ENCODE measurements at places on chromosomes 13 and 19.

DNA sequence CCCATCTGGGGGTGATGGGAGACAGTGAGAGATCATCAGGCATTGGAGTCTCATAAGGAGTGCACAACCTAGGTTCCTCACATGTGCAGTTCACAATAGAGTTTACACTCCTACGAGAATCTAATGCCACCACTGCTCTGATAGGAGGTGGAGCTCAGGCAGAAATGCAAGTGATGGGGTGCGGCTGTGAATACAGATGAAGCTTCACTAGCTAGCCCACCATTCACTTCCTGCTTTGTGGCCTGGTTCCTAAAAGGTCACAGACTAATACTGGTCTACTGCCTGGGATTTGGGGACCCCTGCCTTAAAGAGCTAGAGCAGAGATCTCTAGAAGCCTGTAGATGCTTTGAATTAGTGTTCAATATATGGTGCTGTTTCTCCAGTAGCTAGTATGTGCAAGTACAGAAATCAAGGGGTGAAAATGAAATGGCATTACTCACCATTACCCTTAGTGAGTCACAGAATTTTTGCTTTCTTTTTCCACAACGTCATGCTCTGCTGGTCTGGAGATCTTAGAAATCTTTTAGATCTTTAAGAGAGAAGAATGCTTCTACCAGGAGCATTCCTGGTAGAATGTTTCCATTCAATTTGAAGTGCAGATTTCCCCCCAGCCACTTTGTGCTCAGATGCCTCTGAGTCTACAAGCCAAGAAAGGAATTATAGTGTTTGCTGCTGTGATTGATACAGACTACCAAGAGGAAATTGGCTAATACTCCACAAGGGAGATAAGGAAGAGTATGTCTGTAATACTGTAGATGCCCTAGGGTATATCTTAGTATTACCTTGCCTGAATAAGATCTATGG, 2301.2 kb downstream of the PCDH9 start:
- DNase-seq: no peak

GRCh38 chr19:54481326-54481930, 8.3 kb upstream of the CDC42EP5 start:
- peak; percentile 30 for DNase-seq

DNA sequence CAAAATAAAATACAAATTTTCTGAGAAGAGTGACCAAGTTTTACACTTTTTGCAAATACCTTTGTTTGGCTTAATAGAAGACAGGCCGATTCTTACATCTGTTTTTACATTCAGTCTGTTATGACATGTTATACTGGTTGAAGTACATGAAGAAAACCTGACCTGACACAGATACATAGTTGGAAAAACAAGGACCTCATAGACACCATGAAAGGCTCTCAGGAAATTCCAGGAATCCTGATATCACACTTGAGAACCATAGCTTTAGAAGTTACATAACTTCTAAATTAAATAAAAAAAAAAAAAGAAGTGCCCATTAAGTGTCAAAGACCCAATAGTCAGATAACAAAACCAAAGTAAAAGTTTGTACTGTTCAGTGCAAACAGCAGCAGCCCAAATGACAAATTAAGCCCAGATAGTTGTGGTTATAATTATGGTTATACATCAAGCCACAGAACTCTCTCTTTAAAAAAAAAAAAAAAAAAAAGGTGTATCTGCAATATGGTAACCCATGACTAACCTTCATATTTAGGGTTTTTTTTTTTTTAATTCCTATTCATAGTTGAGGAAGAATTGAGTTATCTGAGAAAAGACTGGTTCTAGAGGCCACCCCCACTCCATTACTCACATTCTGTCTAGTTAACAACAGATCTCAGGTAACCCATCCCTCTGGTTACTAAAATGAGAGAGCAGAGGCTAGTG, 19.8 kb downstream of the RBM26 start:
- DNase-seq: peak; percentile 40

DNA sequence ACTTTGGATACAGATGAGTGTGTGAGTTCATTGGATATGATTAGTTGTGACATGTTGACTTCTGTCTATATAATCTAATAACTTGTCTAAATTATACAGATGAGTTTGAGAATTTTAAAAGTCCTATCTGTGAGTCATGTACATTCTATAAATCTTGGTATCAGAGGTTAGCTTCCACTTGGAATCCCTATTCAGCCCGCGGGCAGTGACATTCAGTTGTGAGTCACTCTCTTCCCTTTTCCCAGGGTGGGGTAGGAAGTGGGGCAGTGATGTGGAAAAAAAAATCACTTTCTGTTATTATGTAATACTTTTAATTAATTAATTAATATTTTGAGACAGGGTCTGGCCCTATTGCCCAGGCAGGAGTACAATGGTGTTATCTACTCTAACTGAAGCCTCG, 33.0 kb upstream of the ZNF808 start:
- DNase-seq: no peak

GRCh38 chr13:44231786-44232516, 141.7 kb upstream of the SERP2 start:
- no peak for DNase-seq

GRCh38 chr19:33622505-33622808, 704 bp downstream of the CHST8 start:
- no peak for DNase-seq

- no peak for DNase-seq
Observed at GRCh38 chr19:15357906-15358305, 21.7 kb downstream of the AKAP8 start.

DNA sequence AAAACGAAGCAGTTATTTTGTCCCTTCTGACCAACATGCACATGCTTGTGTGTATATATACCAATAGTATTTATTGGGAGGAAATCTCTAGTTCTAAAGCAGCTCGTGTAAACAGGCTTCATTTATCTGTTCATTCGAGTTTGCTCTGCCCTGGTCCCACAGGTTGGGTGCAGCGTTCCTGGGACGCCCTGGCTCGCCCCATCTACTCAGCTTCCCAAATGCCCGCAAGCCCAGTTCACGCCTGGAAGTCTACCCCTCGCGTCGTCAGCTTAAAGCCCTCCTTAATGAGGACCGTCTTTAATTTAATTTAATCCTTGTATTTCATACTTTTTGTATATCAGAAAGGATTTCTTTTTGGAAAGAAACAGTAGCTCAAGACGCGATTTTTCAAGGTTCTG, 604 bp downstream of the THSD1 start:
- no peak for DNase-seq

DNA sequence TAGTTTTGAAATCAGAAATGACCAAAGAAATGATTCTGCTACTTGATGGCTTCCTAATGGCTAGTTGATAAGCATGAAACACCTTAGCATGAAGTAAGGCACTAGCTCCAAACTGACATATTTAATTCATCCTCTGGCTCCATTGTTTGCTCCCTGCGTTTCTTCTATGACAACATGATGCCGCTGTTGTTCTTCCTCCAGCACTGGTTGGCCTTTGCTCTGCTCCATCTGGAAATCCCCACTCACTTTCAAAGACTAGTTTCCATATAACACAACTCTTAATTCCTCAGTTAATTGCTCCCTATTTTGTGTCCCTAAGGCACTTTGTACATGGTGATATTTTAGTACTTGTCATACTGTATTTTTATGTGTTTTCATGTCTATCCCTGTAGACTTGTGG, 151.6 kb downstream of the GPC6 start:
- DNase-seq: no peak

DNA sequence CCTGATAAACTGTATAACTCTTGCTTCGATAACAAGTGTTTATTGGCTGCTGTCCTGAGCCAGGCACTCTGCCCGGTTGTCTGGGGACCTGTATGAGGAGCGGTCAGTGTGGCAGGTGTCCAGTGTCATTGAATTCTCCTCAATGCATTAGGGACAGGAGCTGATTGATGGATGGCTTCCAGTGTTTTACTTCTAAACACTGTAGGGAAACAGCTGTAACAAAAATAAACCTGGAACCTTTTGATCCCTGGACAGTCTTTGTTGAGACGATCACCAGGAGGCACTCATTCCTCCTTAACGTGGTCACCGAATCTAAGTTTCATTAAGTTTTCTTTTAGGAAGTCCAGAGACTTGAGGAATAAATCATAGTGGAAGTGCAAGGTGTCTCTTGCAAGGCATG, 17.9 kb downstream of the UBAC2 start:
- no peak for DNase-seq

DNA sequence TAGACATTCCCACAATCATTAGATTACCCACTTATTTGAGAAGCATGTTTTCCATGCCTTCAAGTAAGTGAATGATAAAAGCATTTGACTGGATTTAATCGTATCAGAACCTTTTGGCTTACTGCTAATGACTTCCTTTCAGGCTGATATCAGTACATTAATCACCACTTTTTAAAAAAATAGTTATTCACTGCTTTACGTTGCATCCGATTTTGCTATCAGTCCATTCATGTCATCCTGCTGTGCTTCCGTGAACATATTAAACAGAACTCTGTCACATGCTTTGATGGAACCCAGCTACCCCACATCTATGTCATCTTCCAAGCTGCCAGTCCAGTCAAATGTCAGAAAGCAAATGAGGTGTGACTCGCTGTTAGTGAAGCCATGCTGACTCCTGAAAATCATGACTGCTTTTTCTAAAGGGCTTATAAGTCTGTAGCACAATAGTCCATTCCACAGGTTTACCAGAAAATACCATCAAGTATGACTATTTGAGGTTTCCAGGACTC, 440.9 kb downstream of the IRS2 start:
- no peak for DNase-seq

DNA sequence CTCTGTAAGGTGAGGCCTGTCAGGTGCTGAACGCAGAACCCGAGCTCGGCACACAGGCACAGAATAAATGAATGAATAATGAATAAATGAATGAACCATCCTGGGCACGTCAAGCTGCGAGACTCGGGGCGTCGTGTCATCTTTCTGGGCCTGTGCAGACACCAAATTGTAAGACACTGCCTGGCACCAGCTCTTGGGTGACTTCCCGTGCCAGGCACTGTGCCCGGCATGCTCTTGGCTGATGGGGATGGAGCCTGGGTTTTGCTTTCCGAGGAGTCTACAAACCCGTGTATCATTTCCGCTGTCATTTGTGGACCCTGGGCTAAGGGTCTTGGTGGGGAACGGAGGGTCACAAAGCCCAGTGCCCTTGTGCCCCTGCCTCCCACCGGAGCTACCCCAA, 43.9 kb downstream of the CELF5 start:
- DNase-seq: no peak

GRCh38 chr13:45468635-45469034, 3.9 kb downstream of the COG3 start:
- no peak for DNase-seq

- no peak for DNase-seq
Observed at GRCh38 chr13:50104493-50104892, 89.2 kb downstream of the KCNRG start.

DNA sequence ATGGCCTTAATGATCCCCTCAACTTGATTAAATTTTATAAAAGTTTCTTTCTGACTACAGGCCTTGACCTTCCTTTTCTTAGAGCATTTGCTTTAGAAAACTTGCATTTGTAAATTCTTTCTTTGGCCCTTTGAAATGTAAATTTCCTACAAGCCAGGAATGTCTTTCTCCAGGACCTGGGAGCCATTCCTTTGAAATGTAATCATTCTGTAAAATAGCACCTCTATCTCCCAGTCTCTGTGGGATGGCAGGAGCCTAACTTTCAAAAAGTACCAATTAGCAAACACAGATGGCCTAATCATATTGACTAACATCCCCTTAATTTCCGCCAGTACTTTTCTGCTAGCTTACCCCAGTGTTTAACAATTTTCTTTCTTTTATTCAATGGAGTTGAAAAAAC, 1394.2 kb upstream of the ATXN8OS start:
- DNase-seq: no peak

Measured in activated CD4-positive, alpha-beta T cell treated with anti-CD3 and anti-CD28 coated beads, Interleukin-2, Interleukin-4, amounts not matched to agents 100 ng/mL and 50 ng/mL, durations not matched to agents 16 hours and 8 hours (primary cell).